ENCODE measurements at places on chromosomes 16 and 17.

DNA sequence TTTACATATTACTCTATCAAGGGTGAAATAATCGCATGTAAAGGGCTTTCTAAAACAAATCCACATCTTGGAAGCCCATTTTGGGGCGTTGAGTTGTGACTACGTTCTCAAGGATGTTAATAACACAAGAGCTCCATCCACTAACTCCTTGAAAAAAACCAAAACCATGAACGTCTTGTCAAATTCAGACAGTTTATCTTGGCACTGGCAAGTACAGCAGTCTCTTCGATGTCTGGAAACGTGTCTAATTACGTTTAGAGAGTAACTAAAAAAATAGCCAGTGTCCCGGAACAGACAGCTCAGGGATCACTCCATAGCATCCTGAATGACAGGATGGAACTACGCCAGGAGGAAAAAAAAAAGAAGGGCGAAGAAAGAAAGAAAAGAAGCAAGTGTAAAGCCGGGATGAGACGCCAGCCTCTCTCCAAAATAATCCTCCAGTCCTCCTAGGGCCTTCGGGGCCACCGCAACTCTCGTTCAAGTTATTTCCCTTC lies 954 bp downstream of the MYO1D start:
- peak; percentile 37 for DNase-seq

DNA sequence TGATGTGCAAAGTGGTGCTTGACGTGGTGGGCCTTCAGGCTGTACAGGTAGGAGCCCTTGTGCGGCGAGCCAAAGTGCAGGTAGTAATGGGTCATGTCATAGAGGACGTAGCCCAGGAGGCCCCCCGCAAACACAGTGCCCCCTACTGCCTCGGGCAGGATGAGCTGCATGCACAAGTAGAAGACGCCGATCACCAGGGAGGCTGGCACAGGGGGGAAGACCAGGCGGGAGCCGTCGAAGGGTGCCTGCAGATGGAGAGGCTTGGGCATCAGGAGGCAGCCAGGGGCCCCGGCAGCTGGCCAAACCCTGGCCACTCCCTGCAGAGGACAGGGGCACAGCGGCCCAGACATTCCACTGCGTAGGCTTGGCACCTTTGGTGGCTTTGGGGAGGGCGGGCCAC lies 15.7 kb upstream of the MLKL start:
- no peak for DNase-seq

- peak; percentile 56 for DNase-seq
Measured at GRCh38 chr17:44981221-44981968, 13.3 kb upstream of the C1QL1 start.

DNA sequence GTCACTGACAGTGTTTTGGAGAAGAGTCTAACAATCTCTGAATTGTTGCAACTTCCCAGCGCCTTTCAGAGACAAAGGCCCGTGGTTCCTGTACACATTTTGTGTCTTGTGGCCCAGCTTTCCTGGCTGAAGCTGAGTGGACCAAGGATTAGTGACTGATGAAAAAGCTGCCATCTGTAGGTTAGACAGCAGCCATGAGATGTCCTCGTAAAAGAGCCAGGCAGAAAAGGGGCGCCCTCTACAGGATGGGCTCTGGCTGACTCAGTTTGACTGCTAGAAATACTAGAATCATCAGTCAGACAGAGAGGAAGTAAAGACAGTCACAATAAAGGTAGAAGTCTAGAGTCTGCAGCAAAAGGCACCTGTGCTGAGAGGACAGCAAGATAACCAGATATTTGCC lies 26.5 kb upstream of the NF1 start:
- peak; percentile 55 for DNase-seq

- peak; percentile 98 for DNase-seq
Measured at GRCh38 chr17:29240968-29241963, 5.4 kb upstream of the CRYBA1 start.

DNA sequence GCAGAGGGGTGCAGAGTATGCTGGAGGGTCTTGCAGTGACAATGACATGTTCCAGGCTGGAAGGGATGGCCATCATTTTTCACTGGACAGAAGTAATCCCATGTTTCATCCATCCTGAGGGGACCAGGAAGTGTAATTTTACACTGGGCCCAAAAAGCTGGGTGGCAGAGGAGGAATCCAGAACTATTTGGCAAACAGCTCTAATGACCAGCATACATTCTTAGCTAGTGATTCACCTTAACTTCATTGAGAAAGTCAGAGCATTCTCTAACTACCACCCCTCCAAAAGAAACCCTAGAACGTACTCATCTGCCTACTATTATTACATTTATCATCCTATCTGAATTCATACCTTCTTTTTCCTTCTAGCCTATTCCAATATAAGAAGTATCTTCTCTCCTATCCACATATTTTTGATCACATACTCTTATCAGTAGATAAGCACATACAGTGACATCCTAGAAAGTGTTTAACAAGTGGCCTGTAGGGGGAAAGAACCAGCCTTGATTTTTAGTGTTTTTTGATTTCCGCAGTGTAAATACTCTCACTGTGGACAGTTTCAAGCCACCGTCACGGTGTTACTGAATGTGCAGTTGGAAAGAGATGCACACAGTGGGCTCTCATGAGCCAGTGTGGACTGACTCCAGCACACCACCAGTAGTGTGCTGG lies 118.1 kb downstream of the FTO start:
- peak; percentile 83 for DNase-seq

DNA sequence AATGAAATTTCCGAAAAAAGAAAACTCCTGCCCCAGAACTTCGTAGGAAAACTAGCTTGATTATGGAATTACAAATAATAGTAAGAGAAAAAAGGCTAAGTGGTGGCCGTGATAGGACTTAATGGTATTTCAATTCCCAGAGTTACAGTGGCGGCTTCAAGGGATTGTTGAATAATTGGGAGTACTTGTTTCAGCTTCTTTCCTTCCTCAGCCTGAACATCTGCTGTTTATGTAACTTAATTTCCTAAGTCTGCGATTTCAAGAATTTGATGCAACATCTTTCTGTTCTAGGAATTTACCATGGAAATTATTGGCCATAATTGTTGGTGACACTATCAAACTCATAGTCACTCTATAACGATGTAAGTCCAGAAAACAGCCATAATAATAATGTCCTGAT lies 684 bp upstream of the APPBP2 start:
- DNase-seq, result peak; percentile 44

DNA sequence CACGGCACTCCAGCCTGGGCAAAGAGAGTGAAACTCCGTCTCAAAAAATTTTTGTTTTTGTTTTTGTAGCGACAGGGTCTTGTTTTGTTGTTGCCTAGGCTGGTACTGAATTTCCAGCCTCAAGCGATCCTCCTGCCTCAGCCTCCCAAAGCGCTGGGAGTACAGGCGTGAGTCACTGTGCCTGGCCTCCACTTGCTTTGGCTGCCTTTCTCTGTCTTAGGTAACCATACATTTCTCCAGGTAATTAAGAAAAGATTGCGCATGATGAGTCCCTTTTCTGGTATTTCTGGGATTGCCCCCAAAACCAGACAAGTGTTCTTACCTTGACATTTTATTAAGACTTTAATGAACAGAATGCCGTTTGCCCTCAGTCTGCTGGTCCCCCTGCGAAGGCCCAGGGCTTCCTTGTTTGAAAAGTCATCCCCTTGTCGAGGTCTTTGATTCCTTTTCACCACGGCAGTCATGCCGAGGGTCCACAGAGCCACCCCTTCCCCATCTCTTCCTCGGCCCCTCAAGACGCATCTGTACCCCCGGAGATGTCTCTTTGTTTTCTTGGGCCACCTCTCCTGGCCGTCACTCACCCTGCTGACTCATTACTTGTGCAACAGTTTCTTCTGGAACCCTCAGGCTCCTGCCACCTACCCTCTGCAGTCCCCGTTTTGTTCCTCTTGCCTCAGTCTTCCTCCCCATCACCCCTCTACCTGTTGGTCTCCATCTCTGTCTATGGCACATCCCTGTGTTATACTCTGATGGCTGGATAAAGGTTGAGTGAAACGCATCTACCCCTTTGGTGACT lies 151.0 kb downstream of the SEC14L1 start:
- no peak for DNase-seq

GRCh38 chr17:65366102-65366844 lies 195.2 kb downstream of the AXIN2 start:
- no peak for DNase-seq

GRCh38 chr17:28763137-28763799 lies 19.5 kb downstream of the TRAF4 start:
- DNase-seq, result no peak

DNA sequence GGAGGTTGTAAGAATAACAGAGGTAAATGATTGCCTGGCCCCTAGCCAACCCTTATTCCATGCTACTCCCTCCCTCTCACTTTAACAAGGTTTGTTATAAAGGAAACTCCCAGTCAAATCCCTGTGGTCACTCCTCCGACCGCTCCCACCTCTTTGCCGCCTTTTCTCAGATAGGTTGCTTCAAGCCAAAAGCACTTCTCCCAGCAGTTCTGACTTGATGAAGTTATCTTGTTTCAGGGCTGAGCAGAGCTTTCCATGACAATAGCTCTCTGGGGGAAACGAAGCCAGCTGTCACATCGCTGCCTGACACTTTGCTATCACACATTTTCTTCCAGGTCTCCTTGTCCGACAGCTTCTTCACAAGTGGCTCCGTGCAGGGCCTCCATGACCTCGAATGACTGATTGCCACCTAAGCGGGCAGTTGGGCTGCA lies 278.6 kb downstream of the HAPSTR1 start:
- DNase-seq, result no peak

DNA sequence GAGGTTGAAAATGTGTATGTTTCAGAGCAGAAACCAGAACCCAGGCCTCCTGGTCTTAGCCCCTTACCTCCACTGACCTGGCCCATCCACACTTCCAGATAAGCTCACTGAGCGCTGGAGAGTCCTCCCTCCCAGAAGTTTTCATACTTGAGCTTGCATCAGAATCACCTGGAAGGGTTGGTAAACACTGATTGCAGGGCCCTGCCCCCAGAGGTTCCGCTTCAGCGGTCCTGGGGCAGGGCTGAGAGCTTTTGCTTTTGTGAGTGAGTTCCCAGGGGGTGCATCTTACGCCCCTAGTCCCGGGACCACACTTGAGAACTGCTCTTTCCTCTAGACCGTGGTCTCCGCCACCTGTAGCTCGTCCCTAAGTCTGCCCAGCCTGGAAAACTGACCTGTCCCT lies 20.6 kb downstream of the TTYH2 start:
- DNase-seq, result no peak

- no peak for DNase-seq
Measured at GRCh38 chr17:63278728-63279442, 167.2 kb downstream of the CYB561 start.

- DNase-seq, result no peak
Measured at GRCh38 chr16:85751698-85752501, 1.0 kb upstream of the C16orf74 start.

DNA sequence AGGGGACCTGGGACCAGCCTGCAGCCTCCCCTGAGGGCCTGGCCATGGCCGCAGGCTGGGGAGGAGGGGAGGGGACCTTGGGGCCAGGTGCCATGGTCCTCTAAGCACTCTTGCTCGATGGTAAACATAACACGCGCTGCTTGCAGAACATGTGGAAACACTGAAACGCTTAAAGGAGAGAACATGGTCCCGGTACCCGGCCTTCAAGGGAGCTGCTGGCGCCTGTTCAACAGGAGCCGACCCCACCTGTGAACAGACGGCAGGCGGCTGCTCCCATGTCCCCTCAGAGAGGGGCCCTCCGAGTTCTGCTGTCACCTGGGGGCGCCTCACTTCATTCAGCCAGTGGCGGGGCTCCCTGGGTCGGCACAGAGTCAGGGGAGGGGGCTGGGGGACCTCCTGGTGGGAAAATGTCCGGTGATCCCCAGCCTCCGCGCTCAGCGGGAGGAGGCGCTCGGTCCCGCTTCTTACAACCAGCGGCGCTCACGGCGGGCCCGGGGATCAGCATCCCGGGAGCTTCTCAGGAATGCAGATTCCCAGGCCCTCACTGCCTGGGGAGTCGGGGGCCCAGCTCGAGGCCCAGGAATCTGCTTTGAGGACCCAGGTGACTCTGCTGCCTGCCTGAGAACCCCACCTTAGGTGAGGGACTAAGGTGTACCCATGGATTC lies 854 bp upstream of the SSTR5 start:
- DNase-seq, result no peak

- no peak for DNase-seq
Measured at GRCh38 chr17:39702901-39703893, 3.3 kb downstream of the ERBB2 start.

Measured in ACHN (cell line).